Dorsolateral prefrontal cortex (tissue), 122 donors: ENCODE measurements at places on chromosomes 13 and 19.

GRCh38 chr19:33722456-33723239 lies 74.0 kb upstream of the KCTD15 start:
- DNase-seq: no peak

DNA sequence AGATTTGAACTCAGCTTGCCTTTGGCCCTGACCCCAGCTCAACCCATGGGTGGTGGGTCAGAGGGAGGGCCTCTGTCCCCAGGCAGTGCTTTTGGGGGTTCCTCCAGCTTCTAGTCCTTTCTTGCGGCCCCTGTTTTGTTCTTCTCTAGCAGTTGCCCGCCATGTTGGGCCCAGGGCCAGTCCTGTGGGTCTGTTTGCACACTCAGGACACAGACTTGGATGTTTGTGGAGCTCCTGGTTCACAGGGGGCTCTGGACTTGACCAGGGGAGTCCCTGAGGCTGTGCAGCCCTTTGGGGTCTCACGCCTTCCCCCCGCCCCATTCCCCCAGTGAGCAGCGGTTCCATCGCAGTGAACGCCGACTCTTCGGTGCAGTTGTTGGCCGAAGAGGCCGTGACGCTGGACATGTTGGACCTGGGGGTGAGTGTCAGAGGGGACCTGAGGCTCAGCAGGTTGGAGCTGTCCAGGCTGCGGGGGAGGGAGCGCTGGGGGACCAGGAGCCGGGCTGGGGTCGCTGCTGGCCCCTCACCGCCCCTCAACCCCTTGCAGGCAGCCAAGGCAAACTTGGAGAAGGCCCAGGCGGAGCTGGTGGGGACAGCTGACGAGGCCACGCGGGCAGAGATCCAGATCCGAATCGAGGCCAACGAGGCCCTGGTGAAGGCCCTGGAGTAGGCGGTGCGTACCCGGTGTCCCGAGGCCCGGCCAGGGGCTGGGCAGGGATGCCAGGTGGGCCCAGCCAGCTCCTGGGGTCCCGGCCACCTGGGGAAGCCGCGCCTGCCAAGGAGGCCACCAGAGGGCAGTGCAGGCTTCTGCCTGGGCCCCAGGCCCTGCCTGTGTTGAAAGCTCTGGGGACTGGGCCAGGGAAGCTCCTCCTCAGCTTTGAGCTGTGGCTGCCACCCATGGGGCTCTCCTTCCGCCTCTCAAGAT lies 2.5 kb downstream of the ATP5F1D start:
- peak; percentile 72 for DNase-seq

DNA sequence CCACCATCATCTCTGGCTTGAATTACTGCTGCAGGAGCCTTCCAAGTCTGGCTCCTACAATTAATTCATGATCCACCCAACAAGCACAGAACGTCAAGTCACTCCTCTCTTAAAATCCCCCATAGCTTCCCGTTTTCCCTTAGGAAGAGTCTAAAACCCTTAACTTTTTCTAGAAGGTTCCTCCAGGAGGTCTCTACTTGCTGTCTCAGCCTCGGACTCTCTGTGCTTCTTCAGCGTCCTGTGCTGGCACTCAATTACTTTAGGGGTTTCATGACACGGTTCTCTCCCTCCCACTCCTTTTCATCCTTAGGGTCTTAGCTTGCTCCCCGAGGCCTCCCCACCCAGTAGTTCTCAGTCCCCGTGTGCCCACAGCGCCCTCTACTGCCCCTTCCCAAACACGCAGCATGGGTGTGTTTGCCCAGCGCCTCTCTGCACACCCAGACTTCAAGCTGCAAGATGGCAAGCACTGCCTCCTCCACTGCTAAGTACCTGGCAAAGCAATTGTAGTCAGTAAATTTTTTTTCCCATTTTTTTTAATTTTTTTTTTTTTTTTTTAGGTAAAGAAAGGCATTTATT lies 25.8 kb upstream of the MAP3K10 start:
- no peak for DNase-seq

DNA sequence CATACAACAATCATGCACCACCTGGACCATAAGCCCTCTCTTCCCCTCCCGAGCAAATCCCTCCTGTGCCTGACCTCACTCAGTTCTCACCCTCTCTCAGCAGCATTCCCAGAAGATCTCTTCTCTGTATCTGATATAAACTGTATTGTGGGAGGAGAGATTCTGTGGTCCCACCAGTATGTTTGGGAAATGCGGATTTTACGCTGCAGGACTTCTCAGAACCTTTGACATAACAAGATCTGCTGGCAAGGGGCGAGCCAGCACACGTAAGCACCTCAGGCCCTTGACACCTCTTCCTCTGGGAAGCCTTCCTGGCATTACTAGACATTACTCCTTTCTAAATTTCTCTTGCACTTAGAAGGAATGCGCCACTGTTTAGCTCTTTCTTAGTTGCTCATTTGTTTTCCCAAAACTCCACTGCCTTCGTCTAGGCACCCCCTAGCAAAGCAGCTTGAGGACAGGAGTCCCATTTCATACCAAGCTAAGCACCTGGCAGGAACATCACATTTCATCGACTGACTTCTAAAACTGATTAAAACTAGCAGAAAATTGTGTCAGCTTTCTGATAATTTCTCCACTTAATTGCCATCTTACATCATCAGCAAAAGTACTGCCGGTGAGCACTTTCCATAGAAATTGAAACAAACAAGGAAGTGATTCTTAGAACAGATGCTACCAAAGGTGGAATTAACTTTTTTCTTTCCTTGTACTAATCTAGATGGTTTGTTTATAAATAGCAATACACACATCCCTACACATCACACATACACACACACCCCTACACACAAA lies 63.2 kb downstream of the CCDC70 start:
- DNase-seq: no peak

DNA sequence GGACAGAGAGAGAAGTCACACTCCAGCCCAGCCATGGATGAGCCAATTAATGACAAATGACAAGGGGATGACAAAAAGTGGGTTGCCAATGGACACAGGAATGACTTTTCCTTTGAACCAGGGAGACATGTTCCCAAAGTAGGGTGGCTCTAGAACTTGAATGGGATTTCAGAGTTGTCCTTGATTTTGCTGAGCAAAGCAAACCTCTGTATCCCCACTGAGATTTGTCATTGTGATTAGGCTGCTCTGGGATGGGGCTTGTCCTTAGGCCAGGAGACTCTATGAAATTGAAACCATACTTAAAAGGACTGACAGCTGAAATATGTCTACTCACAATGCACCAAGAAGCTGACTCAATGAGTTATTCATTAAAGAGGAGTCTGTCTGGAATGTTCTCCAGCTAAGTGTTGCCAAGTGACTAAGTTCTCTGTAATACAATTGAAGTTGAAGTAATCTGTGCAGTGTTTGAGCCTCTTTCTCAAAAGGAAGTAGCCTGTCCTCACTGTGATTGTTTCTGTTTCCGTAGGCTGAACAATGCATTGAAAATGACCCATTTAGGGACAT lies 69.0 kb upstream of the PCDH9 start:
- no peak for DNase-seq

DNA sequence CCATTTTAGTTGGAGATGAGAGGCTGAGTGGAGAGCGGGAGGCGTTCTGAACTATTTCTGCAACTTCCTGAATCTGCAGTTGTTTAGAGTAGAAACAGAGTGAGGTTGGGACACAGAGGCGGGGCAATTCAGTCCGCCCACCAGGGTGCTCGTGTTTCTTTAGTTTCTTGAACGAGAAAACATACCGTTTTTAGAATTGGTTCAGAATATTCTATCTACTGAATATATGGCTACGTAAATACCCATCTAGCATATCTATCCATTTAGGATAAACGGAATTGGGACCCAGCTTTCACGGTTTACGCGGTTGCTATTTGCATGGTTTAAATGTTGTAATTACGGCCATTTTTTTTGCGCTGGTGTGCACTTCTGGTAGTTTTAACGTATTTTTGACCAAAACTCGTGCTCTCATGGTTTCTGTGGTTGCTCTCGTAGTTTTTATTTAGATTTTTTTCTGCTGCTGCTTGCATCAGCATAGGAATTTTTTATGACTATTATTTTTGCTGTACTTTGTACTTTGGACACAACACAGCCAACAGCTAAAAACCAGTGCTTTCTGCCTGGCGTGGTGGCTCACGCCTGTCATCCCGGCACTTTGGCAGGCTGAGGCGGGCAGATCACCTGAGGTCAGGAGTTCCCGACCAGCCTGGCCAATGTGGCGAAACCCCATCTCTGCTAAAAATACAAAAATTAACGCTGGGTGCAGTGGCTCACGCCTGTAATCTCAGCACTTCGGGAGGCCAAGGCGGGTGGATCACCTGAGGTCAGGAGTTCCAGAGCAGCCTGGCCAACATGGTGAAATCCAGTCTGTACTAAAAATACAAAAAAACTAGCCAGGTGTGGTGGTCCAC lies 32.7 kb downstream of the TIMM13 start:
- no peak for DNase-seq

GRCh38 chr19:36409841-36410240 lies 8.6 kb downstream of the ZFP82 start:
- DNase-seq: no peak

GRCh38 chr13:79402074-79402635 lies 3.9 kb downstream of the RBM26 start:
- DNase-seq: no peak

- no peak for DNase-seq
These were observed at the start of gene CEBPA for GRCh38 chr19:33302175-33302973. Gene CEBPA, minus strand, starts transcription at chr19:33302534. Its CDS starts 120 bp downstream, at chr19:33302414.

DNA sequence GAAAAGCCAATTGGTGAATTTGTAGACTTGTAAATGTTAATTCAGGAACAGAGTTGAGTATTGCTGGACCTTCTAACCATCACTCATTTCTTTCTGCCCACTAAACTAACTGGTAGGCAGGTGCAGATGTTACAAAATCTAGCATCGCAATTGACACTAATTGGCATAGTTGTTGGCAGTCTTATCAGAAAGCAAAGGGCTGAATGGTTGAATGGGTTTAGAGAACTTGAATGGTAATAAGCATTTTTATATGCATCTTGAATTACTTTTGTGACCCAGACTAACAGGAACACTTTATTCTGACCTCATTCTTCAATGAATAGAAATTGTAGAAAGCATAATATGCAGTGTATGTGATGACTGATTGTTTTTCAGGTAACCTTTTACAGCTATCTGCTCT lies 189.1 kb downstream of the GGACT start:
- no peak for DNase-seq

GRCh38 chr19:51001515-51001914 lies at the start of gene KLK8:
Gene KLK8, minus strand, starts transcription at chr19:51001604. Its CDS starts 437 bp downstream, at chr19:51001167.
- no peak for DNase-seq

DNA sequence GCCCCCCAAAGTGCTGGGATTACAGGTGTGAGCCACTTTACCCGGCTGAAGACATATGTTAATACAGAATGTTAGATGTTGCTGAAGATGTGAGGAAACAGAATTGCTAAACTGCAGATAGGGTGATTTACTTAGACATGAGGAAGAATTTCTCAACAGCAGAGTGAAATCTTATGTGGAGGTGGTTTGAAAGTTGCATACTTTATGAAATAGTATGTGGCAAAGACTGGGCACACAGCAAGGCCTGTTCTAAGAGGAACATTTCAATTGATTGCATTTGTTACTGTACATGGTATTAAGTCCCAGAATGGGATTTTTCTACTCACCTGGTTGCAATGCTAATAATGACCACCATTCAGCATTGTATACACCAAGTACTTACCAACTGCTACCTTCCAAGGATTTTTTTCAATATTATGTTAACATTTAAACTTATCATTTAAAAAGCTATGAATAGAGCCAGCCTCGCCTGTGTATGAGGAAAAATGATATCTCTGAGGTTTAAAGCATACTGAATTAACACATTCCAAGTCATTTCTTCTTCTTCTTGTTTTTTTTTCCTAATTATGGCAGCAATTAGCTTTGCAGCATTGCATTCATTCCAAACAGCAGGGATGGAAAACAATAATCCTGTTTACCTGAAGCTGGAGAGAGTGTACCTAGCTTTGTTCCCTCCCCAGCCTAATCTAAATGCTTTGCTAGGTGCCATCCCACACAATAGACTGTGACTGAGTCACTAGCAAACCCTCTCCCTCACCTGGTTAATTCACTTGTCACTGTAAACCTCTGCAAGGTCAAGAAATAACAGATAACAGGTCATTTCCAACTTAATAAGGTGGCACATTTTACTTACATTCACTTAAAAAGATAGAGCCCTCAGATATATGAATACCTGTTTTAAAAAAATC lies 19.4 kb upstream of the KLF5 start:
- no peak for DNase-seq

- DNase-seq: no peak
These were observed 386 bp downstream of the VAV1 start for GRCh38 chr19:6772866-6773322.

- no peak for DNase-seq
These were observed 32.4 kb upstream of the OXGR1 start for GRCh38 chr13:97026531-97027161.

DNA sequence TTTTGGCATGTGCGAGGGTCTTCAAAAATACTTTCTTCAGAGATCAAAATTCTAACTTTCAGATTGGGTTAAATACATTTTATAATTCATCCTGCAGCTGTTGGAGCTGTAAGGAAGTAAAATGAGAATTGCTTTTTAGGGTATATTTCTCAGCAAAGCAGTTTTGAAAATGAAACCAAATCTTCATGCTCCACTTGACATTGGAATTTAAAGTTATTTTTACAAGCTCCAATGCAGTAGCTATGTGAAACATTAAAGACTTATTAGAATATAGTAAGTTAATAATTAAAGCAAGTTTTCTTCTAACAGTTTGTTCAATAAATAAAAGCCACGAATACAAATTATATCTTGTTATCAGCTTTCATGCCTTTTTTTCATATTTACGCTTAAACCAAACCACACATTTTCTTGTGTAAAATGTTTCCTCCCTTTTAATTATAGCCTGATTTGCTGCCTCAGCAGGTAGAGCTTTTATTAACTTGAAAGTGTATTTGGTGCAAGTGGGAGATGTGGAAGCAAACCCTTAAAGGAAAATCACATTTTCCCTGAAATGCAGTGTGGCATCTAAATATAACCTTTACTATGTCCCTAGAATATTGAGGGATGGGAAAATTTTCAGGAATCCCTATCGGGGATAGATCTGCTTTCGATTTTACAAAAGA lies 12.4 kb upstream of the MICU2 start:
- no peak for DNase-seq
